ENCODE measurements at places on chromosomes 4 and X.

DNA sequence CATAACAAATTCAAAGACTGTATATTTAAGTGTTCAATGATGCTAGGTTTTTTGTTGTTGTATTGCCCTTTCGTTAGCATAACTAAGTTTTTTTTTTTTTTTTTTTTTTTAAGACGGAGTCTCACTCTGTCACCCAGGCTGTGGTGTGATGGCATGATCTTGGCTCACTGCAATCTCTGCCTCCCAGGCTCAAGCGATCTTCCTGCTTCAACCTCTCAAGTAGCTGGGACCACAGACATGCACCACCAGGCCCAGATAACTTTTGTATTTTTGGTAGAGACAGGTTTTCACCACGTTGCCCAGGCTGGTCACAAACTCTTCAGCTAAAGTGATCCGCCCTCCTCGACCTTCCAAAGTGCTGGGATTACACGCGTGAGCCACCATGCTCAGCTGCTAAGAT lies 7.0 kb downstream of the SH3BGRL start:
- no peak for DNase-seq

GRCh38 chr4:25870081-25870480 lies 7.3 kb upstream of the SEL1L3 start:
- DNase-seq, result no peak

GRCh38 chr4:14566518-14566917 lies 435.8 kb upstream of the CPEB2 start:
- no peak for DNase-seq

GRCh38 chr4:106080376-106080775 lies 185.1 kb downstream of the NPNT start:
- DNase-seq, result no peak

GRCh38 chrX:40922307-40922706 lies 162.9 kb upstream of the USP9X start:
- no peak for DNase-seq

- no peak for DNase-seq
Measured at GRCh38 chr4:6225469-6225868, 25.1 kb upstream of the JAKMIP1 start.

GRCh38 chr4:22019676-22020075 lies 71.1 kb upstream of the KCNIP4 start:
- no peak for DNase-seq

- no peak for DNase-seq
Measured at GRCh38 chr4:111572470-111572869, 572.8 kb upstream of the FAM241A start.

GRCh38 chr4:107709916-107710315 lies 10.1 kb downstream of the PAPSS1 start:
- no peak for DNase-seq

DNA sequence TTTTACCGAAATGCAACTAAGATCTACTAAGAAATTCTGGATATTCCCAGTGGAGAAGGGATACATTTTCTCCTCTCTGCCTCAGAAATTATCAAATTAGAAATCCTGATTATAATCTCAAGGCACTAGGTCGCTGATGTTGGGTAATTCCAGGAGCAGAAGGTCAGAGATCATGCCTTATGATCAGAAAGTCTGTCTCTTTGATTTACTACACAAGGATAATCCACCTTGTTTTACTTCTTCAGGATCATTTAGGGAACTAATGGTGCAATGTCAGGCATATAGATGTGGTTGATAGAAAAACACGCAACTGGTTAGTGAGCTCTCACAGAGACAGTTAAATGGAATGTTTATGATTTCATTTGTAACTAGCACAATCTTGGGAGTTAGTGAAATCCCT lies 1069.7 kb downstream of the STIM2 start:
- DNase-seq, result no peak

GRCh38 chrX:154084449-154085300 lies 12.8 kb downstream of the MECP2 start:
- DNase-seq, result no peak

GRCh38 chrX:71997320-71997719 lies 86.7 kb downstream of the NHSL2 start:
- DNase-seq, result no peak

DNA sequence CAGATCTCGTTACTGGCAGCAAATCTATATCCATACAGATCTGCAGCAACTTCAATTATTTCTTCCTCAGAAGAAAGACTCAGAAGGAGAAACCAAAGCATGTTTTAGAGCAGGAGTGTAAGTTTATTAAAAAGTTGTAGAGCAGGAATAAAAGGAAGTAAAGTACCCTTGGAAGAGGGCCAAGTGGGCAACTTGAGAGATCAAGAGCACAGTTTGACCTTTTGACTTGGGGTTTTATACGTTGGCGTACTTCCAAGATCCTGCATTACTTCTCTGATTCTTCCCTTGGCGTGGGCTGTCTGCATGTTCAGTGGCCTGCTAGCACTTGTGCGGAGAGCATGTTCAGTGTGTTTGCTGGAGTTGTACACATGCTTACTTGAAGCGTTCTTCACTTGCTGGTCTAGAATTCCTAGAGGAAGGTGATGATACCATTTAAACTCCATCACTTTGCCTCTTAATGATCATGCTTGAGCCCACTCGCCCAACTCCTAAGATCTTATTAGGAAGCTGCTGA lies 1114.7 kb upstream of the PABPC4L start:
- no peak for DNase-seq

- DNase-seq, result no peak
Measured at GRCh38 chrX:51487960-51488267, 8.5 kb downstream of the NUDT11 start.

- no peak for DNase-seq
Measured at GRCh38 chr4:182257503-182257902, 14.3 kb downstream of the TENM3 start.

DNA sequence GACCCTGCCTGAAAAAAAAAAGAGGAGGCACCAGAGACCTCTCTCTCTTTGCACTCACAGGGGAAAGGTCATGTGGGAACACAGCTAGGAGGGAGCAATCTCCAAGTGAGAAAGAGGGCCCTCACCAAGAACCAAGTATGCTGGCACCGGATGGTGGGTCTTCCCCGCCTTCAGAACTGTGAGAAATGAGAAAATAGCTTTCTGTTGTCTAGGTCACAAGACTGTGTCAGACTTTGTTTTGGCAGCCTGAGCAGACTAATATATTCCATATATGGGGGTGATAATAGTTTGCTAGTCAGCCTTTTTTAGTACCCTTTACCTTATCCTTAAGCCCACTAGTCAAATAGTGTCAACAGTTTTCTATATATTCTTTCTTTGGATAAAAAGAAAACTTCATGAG lies 193.0 kb downstream of the TRIML1 start:
- no peak for DNase-seq

DNA sequence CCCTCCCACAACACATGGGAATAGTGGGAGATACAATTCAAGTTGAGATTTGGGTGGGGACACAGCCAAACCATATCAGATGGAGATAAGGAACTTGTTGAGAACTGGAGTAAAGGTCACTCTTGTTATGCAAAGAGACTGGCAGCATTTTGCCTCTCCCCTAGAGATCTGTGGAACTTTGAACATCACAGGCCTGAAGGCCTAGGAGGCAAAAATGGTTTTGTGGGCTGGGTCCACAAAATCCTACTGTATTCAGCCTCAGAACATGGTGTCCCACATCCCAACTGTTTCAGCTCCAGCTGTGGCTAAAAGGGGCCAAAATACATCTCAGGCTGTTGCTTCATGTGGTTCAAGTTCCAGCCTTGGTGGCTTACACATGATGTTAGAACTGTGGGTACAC lies 1247.8 kb upstream of the IGFBP7 start:
- no peak for DNase-seq

GRCh38 chr4:135268369-135268768 lies 1066.8 kb upstream of the PABPC4L start:
- DNase-seq, result no peak

All from stimulated activated CD4-positive, alpha-beta T cell treated with anti-CD3 and anti-CD28 coated beads, Interleukin-12 subunit alpha, Interleukin-12 subunit beta, amount 100 ng/mL, for 4 hours (primary cell).